ENCODE measurements at places on chromosomes 11 and 22. TPM values are rescaled to one million over a fixed set of nuclear protein-coding genes. Genes with fewer than 3 reads are reported as not detected.

Gene OMP
- 0.38 TPM for total RNA-seq

Gene RTN3
- 24.1 TPM for total RNA-seq

Gene SLC22A8
- total RNA-seq: not detected

Gene CCDC89
- total RNA-seq: 2.6 TPM

Gene THAP12
- 33.0 TPM for total RNA-seq

Gene C11orf97
- not detected for total RNA-seq

Gene IFITM10
- total RNA-seq: 0.82 TPM

Measured in smooth muscle cell of the coronary artery (primary cell).